ENCODE measurements at places on chromosomes 5 and 9.
A peak's percentile ranks its signal among the peaks of the same experiment; 100 is the strongest.

DNA sequence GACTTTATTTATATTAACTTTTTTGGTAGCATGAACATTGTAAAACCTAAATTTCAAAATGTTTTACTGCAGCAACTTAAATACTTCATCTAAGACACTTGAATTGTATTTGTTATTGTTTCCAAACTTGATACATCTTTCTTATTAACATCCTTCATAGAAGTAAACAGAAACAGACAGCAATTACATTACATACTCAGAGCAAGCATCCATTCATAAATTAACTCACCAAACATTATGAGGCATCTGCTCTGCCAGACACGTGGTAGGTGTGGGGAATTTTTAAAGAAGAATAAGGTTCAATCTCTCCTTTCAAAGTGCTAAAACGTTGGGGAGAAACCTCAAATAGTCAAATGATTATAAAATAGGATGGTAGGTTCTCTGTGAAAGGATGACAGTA is 130.8 kb downstream of the MUSK start:
- no peak for DNase-seq

- DNase-seq, result no peak
Measured at GRCh38 chr5:158456756-158457155, 597.8 kb upstream of the CLINT1 start.

GRCh38 chr9:10917001-10917400 is 304.2 kb upstream of the PTPRD start:
- DNase-seq, result no peak

DNA sequence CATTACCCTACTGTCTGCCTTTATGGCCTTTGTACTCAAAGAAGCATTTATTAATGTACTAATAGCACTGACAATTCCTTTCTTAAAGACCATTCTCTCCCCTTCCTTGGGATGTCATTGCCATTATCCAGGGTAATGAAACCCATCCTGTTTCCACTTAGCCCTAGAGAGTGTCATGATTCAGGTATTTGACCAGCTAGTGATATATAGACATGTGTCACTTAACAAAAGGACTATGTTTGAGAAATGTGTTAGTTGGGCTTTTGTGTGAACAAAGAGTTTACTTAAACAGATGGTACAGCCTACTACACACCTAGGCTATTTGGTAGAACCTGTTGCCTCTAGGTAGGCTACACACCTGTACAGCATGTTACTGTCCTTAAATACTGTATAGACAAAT is 2.0 kb downstream of the ATP6V0E1 start:
- DNase-seq, result no peak

DNA sequence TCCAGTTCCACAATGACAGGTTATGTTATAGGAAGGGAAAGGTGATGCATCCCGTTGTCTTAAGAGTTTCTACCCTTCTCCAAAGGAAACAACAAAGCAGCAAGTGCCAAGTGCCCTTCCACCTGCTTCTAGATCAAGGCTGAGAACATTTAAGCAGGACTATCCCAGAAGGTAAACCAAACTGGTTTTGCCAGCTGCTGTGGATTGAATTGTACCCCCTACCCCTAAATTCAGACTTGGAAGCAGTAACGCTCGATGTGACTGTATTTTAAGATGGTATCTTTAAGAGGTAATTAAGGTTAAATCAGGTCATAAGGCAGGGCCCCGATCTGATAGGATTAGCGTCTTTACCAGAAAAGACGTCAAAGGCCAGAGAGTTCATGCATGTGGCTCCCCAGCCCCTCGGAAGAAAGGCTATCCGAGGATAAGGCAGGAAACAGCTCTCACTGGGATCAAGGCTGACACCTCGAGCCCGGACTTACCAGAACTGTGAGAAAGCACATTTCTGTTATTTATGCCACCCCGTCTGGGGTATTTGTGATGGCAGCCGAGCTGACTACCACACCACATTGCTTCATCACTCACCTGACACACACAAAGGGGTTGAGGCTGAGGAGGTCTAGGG is 179.1 kb upstream of the RAI14 start:
- DNase-seq, result no peak

GRCh38 chr5:109399092-109399759 is 10.5 kb downstream of the PJA2 start:
- no peak for DNase-seq

DNA sequence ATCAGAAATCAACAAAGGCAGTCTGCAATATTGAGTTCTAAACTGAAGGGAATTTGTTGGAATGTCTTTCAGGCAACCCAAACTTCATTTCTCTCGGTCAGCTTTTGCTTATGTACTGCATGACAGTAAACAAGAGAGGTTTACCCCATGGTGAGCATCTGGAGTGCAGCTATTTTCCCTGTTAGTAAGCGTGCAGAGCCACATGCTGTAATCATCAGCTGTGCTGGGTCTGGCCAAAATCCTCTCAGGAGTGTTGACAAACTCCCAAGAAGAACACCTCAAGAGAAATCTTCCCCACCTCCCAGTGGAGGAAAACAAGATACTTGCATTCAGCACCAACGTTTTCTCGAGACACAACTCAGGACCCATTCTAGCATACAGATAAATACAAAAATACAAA is 83.6 kb upstream of the ADAMTSL1 start:
- DNase-seq, result no peak

DNA sequence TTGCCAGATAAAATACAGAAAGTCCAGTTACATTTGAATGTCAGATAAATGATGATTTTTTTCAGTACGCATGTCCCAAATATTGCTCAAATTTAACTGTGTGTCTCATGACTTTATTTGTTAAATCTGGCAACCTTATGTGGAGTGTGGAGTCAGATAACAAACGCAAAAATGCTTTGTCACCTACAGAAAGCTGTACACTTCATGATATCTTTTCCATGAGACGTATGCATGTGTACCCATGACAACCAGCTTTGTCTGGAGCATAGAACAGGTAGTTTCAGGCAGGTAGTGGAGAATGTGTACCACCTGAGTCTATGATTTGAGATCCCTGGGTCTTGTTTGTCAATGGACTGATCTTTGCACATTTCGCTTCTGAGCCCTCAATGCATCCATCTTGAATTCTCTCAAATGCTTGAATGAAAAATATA is 105.5 kb upstream of the CPEB4 start:
- no peak for DNase-seq

DNA sequence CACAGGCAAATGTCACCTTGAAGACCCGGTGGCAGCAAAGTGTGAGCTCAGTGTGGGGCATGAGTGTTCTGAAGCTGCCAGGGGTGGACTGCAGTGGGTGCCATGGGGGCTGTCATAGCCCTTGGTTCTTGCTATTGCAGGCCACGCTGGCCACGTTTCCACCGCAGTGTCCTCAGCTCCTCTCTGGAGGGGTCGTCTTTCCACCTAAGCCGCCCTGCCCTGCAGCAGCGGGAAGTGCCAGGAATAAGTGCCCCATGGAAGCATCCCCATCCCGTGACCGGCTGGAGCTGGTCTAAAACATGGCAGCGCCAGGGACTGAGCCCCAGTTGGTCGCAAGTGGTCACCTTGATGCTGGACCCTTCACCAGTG is 6.9 kb downstream of the OBP2B start:
- DNase-seq, result no peak

DNA sequence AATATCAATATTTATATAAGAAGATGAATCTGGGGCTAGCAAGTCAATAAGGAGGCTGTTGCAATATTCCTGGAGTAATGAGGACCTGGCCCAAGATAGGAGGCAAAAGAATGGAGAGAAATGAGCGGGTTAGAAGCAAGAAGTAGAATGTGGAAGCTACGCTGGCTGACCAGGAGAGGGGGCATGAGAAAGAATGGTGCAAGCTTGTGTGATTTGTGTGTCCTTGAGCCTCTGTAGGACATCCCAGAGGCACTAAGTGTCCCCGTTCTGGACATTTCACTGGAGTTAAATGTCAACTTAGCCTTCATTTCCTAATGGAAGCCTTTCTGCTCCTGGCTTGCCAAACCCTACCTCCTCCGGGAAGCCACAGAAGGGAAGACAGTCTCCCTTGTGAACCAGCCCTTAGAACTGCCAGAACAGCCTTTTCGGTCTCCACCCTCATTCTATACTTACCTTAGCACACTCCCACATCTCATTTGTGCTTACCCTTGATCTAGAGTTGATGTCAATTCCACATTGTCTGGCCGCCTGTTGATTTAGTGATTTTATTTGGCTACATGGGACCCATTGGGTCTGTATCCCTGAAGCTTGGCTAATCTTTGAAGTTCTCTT is 6.7 kb upstream of the PDE6A start:
- no peak for DNase-seq

DNA sequence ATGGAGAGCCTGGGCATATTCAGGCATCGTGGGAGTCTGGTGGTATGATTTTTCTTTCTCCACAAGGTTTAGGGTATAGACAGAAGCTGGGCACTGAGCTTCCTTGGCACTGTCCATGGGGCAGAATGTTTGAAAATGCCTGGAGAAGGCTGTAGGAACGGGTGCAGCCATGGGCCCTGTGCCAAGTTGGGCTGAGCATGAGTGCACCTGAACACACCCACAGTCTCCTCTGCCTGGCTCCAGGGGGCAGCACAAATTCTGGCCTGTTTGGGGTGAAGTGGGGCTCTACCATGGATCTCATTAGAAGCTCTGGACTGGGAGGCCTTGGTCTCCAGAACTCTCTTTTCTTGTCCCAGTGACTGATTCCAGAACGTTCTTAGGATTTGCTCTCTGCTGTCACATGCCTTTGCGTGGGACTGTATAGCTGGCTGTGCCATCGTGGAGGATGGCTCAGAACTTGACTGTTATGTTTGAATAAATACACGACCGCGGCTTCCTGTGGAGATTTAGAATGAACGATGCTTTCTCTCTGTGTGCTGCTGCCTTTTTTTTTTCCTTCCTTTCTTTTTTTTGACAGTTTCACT is 229.8 kb downstream of the FANCC start:
- peak; percentile 55 for DNase-seq

DNA sequence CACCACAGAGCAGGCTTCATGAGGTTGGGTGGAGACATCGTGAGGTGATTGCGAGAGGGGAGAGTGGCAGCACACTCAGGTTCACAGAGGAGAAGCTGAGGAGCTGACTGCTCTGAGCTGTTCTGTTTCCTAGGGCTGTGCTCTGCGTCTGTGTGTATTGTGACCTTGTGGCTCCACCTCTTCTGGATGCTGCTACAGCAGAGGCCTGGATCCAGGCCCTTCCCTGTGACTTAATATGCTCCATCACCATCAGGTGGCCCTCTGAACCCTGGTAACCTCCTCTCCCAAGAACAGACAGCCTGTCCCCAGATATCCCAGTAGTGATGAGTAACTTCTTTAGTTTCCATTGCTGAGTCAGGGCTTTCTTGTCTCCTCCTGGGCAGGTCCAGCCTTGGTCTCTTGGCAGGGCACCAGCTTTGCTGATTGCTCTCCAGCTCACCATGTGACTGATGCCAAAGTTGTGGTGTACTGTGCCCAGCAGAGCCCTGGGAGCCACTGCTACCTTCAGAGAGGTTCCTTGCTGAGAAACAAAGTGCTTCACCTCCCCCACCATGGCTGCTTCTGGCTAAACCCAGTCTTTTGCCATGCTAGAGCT is 212.8 kb upstream of the CHD1 start:
- DNase-seq, result no peak

DNA sequence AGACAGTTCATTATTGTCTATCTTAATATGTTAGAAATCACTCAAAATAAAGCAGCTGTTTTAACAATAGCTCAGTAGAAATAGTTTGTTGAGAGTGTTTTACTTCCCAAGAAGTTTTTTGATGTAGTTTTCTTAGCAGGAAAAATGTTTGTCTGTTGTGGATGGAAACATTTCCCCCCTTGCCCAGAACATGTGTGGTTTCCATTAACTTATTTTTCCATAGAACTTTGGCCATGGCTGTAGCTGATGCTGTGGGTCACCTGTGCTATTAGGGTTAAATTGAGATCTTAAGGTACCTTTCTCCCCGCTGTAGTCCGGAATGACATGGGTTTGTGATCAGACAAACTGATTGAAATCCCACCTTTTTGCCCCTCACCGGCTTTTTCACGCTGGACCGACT is 294.9 kb downstream of the FANCC start:
- DNase-seq, result no peak

- no peak for DNase-seq
Measured at GRCh38 chr5:122064992-122065391, 13.1 kb downstream of the LOX start.

DNA sequence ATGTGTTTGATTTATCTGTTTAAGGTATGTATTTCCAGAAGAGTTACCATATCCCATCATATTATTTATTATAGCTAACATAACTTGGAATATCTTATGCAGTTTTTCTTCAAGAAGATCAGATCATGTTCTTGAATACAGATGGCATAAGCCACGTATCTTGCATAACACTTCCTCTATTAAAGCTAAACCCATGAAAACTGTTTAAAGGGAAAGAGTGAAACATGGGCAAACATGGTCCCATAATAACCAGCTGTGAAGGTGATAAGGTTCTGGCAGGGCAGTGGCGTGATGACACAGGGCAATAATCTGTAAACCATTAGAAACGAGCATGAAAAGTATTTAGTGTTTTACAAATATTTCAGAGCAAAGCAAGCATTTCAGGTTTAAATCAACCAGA is 34.2 kb downstream of the EFNA5 start:
- no peak for DNase-seq

DNA sequence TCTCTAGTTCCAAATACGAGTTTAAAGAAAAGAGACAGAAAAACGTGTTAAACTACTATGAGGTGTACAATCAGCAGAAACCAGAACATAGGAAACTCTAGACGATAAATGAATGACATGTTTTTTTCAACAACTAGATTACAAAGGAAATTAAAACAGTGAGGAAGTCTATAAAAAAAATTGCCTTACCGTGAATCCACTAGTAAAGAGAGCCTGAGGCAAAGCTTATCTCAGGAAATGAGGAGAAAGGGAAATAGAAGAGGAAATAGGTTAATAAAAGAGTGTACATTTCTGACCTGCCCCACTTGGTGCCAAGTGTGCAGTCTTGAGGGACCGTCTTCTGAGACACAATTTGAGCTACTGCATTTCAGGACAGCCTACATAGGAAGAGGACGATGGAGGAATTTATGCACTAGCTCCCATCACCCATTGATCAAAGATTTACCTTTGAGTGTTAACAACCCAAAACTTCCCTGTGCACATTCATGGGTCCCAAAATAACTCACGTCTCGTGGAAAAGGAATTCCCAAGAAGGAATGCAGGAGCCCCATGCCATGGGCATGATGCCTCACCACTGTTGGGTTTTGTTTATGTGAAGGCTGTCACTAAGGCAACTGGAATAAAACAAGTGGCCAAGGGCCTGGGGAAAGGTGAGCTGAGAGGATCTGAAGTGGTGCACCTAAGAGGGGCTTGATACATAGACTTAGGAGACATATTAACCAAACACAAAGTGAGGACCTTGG is 53.6 kb upstream of the SLC1A3 start:
- no peak for DNase-seq

GRCh38 chr5:59571067-59571466 is 322.5 kb downstream of the PDE4D start:
- DNase-seq, result no peak

DNA sequence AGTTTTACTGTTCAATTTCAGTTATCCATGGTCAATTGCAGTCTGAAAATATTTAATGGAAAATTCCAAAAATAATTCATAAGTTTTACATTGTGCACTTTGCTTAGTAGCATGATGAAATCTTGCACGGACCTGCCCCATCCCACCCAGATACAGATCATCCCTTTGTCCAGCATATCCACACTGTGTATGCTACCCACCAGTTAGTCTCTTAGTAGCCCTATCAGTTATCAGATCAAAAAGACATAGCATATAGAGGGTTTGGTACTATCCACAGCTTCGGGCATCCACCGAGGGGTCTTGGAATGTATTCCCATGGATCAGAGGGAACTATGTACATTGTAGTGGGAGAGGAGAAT is 97.7 kb downstream of the SLC44A1 start:
- DNase-seq, result no peak

- DNase-seq, result no peak
Measured at GRCh38 chr9:124251605-124252378, 6.0 kb upstream of the NEK6 start.

All from GM20000 (cell line).